ENCODE measurements at places on chromosomes 12 and 14. TPM values are rescaled to one million over a fixed set of nuclear protein-coding genes. Genes with fewer than 3 reads are reported as not detected.

DNA sequence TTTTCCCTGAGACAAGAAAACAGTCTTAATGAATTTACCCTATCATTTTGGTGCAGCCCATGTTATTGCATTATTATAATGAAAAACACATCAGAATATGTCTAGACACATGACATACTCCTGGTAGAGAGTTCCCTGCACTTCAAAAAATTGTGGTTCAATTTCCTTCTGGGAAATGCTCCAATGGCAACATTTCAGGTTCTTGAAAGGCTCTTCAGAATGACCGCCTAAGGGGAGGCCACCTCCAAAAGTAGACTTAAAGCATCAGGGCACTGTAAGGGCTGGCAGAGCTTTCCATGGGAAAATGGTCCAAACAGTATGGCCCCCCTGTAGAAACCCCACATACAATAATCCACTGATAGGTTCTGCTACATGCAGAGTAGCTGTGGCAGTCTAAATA, 110.7 kb downstream of the SLC25A21 start:
- no peak for DNase-seq

GRCh38 chr14:60805841-60806430, 71.4 kb downstream of the MNAT1 start:
- no peak for DNase-seq

DNA sequence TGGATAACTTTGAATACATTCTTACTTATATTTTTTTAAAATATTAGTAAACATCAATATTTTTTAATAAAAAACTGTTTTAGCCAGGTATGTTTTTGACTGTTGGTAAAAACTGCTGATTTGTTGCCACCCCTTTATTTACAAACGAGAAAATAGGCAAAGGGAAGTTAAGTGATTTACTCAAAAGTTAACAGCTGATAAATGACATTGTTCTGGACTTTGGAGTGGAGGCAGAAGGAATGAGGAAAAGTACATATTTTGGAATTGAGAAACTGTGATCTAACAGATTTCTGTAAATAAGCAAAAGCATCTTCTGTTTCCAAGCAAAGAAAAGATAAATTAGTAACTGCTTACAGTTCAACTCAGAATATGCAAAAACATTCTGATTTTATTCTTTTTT, 4.5 kb downstream of the AP5M1 start:
- DNase-seq, result no peak

RNASE7 gene
- polyA plus RNA-seq, result not detected
